ENCODE measurements at places on chromosomes 7 and 10.

DNA sequence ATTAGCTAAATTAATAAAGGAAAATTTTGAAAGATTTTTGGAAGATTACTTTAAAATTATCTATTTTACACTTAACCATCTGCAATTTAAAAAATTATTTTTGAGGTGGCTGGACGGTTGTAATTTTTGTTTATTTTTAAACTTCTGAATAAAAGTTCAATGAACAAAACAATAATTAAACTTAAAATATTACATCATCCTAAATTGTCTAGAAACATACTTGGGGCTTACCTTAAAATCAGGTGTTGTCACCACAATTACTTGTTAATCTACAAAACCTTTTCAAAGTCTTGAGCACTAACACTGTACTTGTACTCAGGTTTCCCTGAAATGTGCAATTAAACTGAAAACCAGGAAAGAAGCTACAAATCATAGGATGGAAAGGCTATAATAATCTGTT lies 328.3 kb downstream of the NXPH1 start:
- DNase-seq = no peak

- no peak for DNase-seq
These were observed 73.8 kb upstream of the EFCAB10 start for GRCh38 chr7:105655067-105655466.

DNA sequence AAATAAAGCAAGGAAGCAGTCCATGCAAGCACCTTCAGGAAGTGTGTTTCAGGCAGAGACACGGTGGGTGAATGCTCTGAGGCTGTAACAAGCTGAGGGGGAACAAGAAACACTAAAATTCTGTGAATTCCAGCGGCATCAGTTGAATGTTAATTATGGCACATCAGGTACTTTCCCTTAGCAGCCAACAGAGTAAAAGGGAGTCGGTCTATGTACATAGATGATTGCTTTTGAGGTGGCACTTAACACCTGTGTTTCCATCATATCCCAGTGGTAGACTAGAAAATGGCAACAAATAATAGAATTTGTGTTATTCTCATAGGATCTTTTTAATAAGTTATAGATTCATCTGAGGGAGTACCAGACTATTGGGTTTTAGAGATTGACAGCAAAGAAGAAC lies 481.0 kb upstream of the KLF6 start:
- DNase-seq = no peak

DNA sequence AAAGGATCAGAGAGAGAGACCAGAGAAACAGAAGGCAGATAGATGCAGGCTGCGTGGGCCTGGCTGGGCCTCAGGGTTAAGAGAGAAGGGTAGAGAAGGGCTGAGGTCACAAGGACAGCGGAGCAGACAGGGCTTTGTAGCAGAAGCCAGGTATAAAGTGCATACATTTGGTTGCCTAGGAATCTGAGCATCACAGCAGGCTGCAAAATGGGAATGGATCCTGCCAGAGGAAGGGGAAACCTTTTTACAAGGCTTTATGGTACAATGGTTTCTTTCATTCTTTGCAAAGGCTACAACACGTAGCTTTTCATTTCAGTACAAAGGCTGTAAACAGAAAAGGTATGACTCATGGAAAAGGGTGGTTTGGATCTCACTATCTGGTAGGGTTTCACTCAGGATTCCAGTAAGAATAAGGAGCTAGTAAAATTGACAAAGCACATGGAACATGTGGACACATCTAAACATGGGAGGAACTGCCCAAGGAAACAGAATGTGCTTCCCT lies 275.1 kb downstream of the DOCK4 start:
- DNase-seq = no peak

DNA sequence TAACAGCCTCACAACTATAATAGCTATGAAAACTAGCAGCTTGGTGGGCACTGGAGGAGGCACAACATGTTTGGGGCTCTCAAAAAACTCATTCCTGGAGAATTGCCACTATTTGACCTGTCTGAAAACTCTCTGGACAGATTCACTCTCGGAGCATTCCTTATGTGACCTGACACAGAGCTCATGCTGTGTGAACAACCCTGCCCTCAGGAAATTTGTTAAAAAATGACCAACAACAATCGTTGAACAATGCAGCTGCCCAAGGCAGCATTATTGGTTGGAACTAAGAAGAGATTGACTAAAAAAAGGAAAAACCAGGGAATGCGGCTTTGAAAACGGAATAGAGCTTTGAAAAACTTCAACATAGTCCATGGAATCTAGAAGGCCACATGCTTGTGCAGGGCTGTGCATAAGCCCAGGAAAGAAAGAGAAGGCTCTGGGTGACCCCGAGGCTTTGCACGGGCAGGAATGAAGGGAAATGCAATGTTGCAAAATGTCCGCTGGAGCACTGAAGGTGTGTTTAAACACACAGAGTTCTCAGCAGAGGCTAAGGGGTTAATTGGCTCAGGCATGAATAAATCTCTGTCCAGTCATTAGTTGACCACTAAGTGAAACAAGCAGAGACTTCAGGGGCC lies 52.8 kb downstream of the NAMPT start:
- DNase-seq = no peak

DNA sequence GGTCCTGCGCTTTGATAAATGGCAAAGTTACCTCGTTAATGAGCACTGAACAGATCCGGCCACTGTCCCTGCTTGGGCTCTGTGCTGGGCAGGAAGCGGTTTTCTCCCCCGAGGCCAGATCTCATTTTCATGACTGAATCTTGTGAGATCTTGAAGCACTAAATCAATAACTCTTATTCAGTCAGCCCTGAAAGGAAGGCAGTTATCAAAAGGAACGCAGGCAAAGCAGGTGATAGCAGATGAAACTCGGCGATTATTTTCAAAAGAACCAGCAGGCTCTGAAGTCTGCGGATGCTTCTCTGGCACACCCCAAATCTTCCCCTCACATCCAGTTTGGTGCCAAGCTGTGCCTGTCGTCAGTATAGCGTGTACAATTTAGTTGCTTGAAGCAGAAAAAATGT lies 228.7 kb downstream of the BAMBI start:
- no peak for DNase-seq

GRCh38 chr7:144738708-144739314 lies 97.0 kb downstream of the TPK1 start:
- DNase-seq = no peak

DNA sequence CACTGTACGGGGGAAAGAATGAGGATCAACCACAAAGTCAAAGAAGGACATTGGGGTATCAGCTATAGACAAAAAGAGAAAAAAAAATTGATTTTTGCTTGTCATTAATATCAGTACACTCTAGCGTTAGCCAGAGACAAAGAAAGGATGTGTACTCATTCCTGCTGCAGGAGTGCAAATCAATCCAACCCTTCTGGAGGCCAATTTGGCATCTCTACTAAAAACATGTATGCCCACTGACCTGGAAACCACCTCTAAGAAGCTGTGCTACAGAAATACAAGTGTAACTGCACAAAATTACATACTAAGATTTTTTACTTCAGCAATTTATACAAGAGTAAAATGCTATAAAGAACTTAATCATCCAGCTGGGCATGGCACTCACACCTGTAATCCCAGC lies 13.6 kb downstream of the NSMCE4A start:
- no peak for DNase-seq

DNA sequence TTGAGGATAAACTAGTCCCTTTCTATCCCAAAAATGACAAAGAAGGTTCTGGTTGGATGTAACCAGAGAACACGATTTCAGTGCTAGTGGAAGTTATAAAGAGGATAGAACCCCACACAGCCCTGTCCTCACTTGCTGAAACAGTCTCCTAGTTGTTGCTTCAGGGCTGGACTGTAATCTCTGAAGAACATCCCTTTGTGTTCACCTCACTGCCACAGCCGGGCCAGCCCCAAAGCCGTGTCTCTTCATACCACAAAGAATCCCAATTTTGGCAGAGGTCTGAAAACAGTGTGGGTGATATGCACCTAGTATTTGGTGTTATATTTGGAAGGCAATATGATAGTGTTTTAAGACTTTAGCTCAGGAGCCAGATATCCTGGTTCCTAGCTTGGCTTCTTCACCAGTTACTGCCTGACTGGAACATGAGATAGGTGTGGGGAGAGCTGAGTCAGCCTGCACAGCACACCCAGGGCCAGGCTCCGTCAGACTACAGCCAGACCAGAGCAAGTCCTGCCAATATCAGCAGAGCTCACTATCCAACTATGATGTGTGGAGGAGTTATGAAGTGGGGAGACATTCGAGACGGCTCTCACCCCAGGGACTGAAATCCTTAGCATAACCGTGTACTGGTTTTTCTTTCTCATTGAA lies 21.2 kb downstream of the CYP3A4 start:
- DNase-seq = no peak

GRCh38 chr10:132845041-132845551 lies 59.1 kb upstream of the NKX6-2 start:
- peak; percentile 46 for DNase-seq

GRCh38 chr7:43542716-43543115 lies 40.2 kb upstream of the STK17A start:
- no peak for DNase-seq

GRCh38 chr10:83959328-83959727 lies 180.0 kb upstream of the GHITM start:
- DNase-seq = no peak

DNA sequence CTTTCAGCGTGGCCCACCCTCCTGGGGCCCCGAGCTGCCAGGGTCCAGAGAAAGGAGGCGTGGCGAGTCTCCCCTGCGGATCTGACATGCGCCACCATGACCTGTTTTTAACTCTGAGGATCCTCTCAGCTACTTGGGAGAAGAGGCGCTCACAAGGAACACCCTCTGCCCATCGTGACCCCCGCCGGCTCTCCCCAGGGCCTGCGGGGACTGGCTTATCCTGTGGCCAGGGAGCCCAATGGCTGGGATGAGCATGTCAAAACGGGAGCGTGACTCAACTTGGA lies 93.7 kb downstream of the EBF3 start:
- DNase-seq = no peak

- DNase-seq = no peak
These were observed 2.4 kb downstream of the PWWP2B start for GRCh38 chr10:132399117-132400035.

DNA sequence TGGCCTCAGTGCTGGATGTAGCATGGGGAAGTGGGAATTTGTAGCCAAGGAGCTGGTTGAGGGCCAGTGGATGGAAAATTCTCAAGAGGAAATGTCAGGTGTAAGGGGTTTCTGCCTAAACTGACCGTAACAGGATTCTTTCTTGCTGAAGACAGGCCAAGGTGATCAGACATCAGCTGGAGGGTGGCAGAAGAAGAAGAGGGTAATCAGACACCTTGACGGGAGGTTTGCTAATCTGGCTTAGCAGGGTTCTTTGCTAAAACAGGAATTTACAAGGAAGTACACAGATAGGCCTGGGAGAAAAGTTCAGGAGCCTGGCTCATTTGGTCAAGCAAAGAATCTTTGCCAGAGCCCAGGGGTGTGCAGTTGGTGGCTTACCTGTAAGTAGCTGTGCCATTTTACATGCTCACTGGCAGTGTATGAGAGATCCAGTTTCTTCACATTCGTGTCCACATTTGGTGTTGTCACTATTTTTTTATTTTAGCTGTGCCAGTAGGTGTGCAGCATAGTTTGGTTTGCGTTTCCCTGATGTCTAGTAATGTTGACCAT lies 73.7 kb downstream of the BMPR1A start:
- DNase-seq = no peak

- no peak for DNase-seq
These were observed 76.4 kb downstream of the MAP3K8 start for GRCh38 chr10:30510184-30510931.

DNA sequence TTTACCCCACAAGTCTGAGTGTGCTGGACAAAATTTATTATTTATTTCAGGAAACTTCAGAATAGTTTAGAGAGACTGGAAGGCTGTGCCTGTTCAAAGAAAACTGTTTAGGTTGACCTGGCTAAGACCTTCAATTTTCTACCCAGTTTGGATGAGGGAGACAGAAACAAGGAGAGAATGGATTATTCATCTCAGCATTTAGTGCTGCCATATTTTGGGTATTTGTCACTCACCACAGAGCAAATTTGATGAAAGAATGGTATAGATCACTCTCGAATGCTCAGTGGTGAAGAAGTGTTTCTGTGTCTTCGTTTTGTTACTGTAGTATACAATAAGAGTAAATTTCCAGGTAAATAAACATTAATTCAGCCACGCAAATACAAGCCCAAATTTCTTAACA lies 71.8 kb downstream of the SEMA3C start:
- no peak for DNase-seq

DNA sequence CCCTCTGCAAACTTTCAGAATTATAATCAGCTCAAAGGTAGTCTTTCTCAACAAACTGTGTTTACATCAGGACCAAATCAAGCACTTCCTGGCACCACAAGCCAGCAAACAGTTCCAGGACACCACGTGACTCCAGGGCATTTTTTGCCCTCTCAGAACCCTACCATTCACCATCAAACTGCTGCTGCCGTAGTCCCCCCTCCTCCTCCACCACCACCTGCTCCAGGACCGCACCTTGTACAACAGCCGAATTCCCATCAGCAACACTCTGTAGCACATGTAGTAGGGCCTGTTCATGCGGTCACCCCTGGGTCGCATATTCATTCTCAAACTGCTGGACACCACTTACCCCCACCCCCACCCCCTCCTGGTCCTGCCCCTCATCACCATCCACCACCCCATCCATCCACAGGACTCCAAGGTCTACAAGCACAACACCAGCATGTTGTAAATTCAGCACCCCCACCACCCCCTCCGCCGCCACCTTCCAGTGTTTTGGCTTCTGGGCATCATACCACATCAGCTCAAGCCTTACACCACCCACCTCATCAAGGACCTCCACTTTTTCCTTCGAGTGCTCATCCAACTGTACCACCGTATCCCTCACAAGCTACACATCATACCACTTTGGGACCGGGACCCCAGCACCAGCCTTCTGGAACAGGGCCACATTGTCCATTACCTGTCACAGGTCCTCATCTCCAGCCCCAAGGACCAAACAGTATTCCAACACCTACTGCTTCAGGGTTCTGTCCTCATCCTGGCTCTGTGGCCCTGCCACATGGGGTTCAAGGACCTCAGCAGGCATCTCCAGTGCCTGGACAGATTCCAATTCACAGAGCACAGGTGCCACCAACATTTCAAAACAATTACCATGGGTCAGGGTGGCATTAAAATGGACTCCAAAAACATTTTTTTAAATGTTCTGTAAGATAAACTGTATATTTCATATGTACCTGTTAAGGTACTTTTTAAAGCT lies 98.7 kb downstream of the KMT2E start:
- DNase-seq = no peak

Measured in coronary artery (tissue), 2 donors.